ENCODE measurements at places on chromosomes 2 and 18. TPM values are rescaled to one million over a fixed set of nuclear protein-coding genes. Genes with fewer than 3 reads are reported as not detected.

The MOCOS gene
- total RNA-seq = 2.7 TPM

The CDH2 gene
- 39.4 TPM for total RNA-seq

The AOX1 gene
- total RNA-seq = 5.4 TPM

The IL37 gene
- not detected for total RNA-seq

The ACMSD gene
- total RNA-seq = not detected

The PSMA8 gene
- total RNA-seq = not detected

The AQP12A gene
- total RNA-seq = not detected

The OTOF gene
- 0.06 TPM for total RNA-seq

The MOGAT1 gene
- not detected for total RNA-seq

The CCDC138 gene
- 8.4 TPM for total RNA-seq

The BCL2 gene
- 0.51 TPM for total RNA-seq

The ERBB4 gene
- total RNA-seq = not detected

Measured in A549 treated with dexamethasone at 1 μM for 4 hours (cell line).